Fibroblast of lung (primary cell): ENCODE measurements at places on chromosomes 3 and 15. TPM values are rescaled to one million over a fixed set of nuclear protein-coding genes. Genes with fewer than 3 reads are reported as not detected.

- no peaks in the 10 kb centered on the region for H3K36me3 ChIP-seq
- H3K4me1 ChIP-seq, result no peaks in the 10 kb centered on the region
- no peak overlapping the region for H3K4me3 ChIP-seq
- H3K27ac ChIP-seq, result no peak overlapping the region
These were observed 228.3 kb downstream of the MECOM start for GRCh38 chr3:169435193-169435592.

GRCh38 chr3:122356402-122356801 is 26.6 kb downstream of the MIX23 start:
- H3K27me3 ChIP-seq, result no peaks in the 10 kb centered on the region
- no peak overlapping the region for H3K27ac ChIP-seq
- no peaks in the 10 kb centered on the region for H3K36me3 ChIP-seq
- no peaks in the 10 kb centered on the region for H3K4me1 ChIP-seq
- H3K4me3 ChIP-seq, result no peak overlapping the region

Gene NR1I2
- under 0.01 TPM in 1 of 2 replicates, not detected in the other for total RNA-seq

- H3K4me3 ChIP-seq, result no peak overlapping the region
- H3K27me3 ChIP-seq, result no peaks in the 10 kb centered on the region
- H3K4me1 ChIP-seq, result no peaks in the 10 kb centered on the region
- no peak overlapping the region for H3K27ac ChIP-seq
- no peak for DNase-seq
- H3K36me3 ChIP-seq, result no peaks in the 10 kb centered on the region
These were observed 5.9 kb downstream of the NUP210 start for GRCh38 chr3:13414040-13414729.

GRCh38 chr15:59794229-59794886 is 105.2 kb upstream of the BNIP2 start:
- H3K27me3 ChIP-seq, result no peaks in the 10 kb centered on the region
- no peak overlapping the region for H3K4me3 ChIP-seq
- no peak overlapping the region for H3K27ac ChIP-seq
- H3K4me1 ChIP-seq, result no peaks in the 10 kb centered on the region

Gene PSMA4
- 161 and 195 TPM in 2 replicates for total RNA-seq

Gene A4GNT
- not detected in 2 replicates for total RNA-seq

DNA sequence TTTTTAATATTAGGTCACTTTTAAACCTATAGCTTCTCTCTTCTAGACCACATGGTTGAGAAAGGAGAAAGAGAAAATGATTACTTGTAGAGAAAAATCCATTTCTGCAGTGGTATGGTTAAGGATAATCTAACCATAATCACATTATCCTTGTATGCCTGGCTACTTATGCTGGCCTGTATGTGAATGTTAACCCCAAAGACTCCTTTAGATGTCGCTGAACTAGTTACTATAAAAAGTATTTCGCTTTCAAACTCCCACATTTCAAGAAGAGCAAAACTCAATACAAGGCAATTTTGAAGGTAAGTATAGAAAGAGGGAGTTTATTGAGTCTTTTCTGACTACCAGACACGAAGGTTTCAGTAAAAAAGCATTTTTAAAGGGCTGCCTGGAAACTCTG is 2.2 kb downstream of the KCTD6 start:
- H3K36me3 ChIP-seq, result no peaks in the 10 kb centered on the region
- H3K27me3 ChIP-seq, result no peaks in the 10 kb centered on the region
- H3K4me1 ChIP-seq, result peaks cover 9% of the 10 kb centered on the region
- no peak for DNase-seq
- H3K27ac ChIP-seq, result no peak overlapping the region
- no peak overlapping the region for H3K4me3 ChIP-seq

- no peaks in the 10 kb centered on the region for H3K36me3 ChIP-seq
- H3K4me1 ChIP-seq, result no peaks in the 10 kb centered on the region
- DNase-seq, result peak; percentile 65
- no peak overlapping the region for H3K4me3 ChIP-seq
- no peak overlapping the region for H3K27ac ChIP-seq
These were observed 95.8 kb upstream of the SNRPN start for GRCh38 chr15:24858737-24859601.
